NCI-H2081 treated with DMSO at 0.1 percent for 48 hours (cell line): ENCODE measurements at places on chromosomes 5 and 9.
A peak's percentile ranks its signal among the peaks of the same experiment; 100 is the strongest.

DNA sequence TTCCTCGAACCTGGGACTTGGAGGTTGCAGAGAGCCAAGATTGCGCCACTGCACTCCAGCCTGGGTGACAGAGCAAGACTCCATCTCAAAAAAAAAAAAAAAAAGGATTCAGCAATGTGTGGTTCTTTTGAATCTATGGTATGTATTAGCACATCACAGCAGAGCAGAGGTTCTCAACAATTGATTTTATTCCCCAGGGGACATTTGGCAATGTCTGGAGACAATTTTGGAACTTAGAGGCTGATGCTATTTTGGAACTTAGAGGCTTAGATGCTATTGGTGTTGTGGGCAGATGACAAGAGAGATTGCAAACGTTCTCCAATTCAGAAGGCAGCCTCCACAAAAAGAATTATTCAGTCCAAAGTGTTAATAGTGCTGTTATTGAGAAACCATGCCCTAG, 115.2 kb downstream of the TMC1 start:
- no peak for DNase-seq

GRCh38 chr5:173029499-173029921, 26.6 kb upstream of the CREBRF start:
- DNase-seq = no peak

- no peak for DNase-seq
Observed at GRCh38 chr5:83306572-83307241, 164.8 kb upstream of the VCAN start.

DNA sequence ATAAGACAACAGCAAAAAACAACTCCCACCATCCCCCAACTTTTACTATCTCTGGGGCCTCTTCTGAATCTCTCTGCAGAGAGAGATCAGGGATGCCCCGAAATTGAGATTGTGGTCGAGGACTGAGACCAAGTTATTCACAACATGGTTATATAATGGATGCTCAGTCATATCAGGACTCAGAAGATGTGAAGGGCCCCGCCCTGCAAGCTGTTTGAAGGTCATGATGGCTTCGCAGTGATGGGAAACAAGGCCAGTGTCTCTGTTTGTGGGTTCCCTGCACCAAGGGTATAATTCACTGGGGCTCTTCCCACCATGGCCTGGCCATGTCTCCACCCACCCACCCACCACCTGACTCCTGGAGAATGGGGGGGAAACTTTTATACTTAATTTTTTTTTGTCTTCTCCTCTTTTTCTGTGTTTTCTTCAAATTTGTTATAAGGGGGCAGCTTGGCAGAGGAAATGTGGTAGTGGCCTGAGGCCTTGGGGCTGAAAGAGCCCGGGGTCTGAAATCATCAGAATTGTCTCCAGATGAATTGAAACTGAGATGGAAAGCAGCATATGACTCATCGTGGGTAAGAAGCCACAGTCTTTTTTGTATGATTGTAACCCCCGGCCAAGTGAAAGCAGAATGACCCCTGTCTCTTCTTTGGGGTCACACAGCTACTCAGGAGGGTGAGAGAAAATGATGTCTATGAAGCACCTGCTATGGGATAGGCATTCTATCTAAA, 15.0 kb upstream of the TEX48 start:
- DNase-seq = no peak

- no peak for DNase-seq
Observed at GRCh38 chr5:123429993-123430392, 6.8 kb upstream of the CEP120 start.

- no peak for DNase-seq
Observed at GRCh38 chr5:71533615-71534014, 53.5 kb upstream of the MCCC2 start.

DNA sequence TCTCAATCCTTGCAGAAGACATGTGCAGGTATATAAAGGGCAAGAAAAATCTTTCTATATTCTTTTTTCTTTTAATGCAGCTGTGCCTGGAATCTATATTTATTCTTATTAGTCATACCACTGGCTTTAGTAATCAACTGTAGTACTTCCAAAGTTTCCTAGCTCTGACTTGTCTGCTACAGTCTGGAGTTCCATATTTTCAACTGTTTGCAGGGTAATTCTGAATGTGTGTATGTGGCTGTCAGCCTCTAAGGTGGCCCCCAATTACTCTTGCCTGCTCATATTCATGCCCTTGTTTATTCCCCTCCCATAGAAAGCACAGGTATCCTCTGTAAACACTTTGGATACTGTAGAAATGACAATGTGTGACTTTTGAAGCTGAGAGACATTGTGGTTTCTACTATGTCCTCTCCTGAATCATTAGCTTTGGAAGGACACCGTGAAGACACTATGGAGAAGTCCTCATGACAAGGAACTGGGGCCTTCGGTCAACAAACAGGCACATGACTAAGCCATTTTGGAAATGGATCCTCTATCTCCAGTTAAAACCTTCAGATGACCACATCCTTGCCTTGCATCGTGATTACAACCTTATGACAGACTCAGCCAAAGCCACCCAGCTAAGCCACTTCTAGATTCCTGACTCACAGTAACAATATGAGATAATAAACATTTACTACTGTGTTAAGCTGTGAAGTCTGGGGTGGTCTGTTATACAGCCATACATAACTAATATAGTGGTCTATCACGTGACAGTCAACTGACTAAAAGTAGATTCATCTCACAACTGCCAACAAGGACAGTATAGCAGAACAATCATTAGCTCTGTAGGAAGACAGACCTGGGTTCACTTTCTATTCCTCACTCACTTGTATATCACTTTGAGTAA, 49.5 kb upstream of the SUSD1 start:
- no peak for DNase-seq

DNA sequence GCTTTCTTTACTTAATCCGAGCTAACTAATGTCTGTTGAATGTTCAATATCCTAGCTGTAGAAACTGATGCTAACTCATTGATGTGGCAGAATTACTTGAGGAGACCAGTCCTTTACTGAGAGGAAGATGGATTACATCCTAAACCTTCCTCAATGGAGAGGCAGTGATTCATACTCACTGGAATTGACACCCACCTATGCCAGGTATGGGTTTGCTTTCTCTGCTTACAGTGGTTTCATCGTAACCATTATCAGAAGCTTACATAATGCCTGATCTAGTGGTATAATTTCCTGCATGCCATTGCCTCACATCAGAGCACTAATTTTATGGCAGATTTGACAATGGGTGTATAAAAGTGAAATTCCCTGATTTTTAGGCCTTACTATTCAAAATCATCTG, 384.7 kb downstream of the ANXA1 start:
- no peak for DNase-seq

- DNase-seq = no peak
Observed at GRCh38 chr5:63554191-63554590, 408.1 kb downstream of the HTR1A start.

DNA sequence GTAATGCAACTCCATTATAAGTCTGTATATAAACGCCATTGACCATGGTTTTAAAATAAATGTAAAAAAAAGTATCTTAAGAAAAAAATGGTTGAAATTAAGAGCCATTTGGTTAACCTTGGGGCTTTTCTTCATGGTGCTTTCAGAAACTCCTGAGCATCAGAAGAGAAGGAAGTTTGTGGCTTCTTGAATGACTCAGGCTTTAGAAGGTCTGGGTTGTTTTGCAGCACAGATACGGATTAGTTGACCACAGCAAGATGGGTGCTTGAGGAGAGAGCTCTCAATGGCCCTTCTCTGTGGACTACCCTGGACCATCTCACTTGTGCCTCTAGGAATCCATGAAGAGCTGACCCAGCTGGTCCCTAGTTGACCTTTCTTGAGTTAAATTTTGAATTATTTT, 189.5 kb downstream of the TMEM38B start:
- DNase-seq = no peak

DNA sequence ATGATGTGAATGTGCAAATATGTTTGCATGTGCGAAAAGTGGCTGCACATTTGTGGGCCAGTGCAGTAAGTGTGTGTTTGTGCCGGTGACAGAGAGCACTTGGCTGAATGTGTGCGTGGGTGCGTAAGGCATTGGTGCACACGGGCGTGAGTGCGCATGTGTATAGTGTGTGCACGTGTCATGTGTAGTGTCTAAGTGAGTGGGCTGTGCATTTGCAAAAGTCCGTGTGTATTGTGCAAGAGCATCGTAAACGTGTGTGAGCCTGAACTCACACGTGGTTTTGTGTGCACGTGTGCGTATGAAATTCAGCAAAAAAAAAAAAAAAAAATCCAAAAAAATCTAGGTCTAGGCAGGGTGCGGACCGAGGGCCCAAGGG, 6.5 kb upstream of the EBF1 start:
- DNase-seq = no peak

- no peak for DNase-seq
Observed at GRCh38 chr5:2001300-2001699, 118.6 kb upstream of the IRX4 start.

GRCh38 chr9:33202552-33203201, 35.5 kb upstream of the B4GALT1 start:
- no peak for DNase-seq

- DNase-seq = no peak
Observed at GRCh38 chr9:14935106-14935751, 25.0 kb upstream of the FREM1 start.

- DNase-seq = no peak
Observed at GRCh38 chr5:154220625-154221024, 30.1 kb downstream of the GALNT10 start.

GRCh38 chr9:134847752-134848432, 32.7 kb upstream of the FCN2 start:
- no peak for DNase-seq

GRCh38 chr5:122180863-122181548, 51.7 kb downstream of the ZNF474 start:
- DNase-seq = no peak

- peak; percentile 15 for DNase-seq
Observed at GRCh38 chr9:71783120-71783523, 14.8 kb upstream of the CEMIP2 start.

DNA sequence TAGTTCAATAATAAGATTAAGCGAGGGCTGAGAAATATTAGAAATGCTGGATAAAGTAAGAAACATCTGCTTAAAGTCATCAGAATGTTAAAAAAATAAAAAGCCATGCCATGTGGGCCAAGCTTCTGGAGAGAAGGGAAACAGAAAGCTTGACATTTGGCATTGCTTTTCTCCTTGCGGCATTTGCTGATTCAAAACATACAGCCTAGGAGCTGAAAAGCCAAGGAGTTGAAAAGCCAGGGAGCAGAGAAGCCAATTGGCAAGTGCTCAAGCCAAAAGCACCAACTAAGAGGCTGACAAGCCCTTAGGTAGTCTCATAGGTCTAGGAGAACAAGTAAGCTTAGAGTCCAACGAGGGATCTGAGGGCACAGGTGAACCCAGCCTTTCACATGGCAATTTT, 754.3 kb downstream of the TLE4 start:
- no peak for DNase-seq

GRCh38 chr9:98218562-98219363, 26.3 kb upstream of the CORO2A start:
- no peak for DNase-seq

DNA sequence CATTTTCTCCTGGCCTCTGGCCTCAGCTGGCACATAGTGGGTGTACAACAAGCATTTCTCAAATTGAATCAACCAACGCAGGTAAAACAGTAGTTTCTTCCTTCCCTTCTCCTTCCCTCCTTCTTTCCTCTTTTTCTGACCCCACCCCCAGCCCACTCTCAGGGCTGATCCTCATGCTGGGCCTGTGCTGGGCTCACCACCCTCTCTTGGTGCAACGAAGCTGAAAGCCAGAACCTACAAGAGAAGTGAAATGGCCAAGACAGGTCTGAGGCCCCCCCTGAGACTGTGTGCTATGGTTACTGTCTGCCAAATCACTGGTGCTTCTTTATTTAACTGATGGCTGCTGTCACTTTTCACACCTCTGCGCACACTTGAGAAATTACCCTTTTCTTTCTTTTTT, 53.0 kb upstream of the BOD1 start:
- DNase-seq = no peak

DNA sequence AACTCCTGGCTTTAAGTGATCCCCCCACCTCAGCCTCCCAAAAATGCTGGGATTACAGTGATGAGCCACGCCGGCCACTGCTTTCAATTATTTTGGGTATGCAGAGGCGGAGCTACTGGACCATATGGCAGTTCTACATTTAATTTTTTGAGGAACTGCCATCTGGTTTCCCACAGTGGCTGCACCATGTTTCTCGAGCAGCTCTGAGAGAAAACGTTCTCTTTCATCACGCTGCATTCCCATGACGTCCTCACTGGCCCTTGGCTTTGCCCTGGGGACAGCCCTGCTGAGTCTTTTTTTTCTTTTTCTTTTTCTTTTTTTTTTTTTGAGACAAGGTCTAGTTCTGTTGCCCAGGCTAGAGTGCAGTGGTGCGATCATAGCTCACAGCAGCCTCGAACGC, 35.5 kb upstream of the GRHPR start:
- no peak for DNase-seq

DNA sequence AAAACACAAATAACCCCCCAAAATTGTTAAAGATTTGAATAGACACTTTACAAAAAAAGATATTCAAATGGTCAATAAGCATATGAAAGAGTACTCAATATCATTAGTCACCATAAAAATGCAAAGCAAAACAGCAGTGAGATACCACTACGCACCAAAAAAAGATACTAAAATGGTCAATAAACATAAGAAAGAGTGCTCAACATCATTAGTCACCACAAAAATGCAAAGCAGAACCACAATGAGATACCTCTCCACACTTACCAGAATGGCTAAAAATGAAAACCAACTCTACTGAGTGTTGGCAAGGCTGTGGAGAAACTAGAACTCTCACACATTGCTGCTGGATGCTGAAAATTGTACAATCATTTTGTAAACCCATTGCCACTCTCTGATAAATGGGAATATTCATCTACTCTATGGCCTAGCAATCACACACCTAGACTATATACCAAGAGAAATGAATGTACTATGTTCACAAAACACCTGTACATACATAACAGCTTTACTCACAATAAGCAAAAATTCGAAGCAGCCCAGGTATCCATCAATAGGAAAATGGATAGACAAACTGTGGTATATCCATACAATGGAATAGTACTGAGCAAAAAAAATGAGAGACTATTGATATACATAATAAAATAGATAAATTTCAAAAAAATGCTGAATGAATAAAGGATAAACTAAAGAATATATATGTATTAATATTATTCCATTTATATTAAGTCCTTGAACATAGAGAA, 205.0 kb upstream of the DAPK1 start:
- DNase-seq = no peak

GRCh38 chr5:53133020-53133419, 23.5 kb upstream of the MOCS2 start:
- DNase-seq = no peak

DNA sequence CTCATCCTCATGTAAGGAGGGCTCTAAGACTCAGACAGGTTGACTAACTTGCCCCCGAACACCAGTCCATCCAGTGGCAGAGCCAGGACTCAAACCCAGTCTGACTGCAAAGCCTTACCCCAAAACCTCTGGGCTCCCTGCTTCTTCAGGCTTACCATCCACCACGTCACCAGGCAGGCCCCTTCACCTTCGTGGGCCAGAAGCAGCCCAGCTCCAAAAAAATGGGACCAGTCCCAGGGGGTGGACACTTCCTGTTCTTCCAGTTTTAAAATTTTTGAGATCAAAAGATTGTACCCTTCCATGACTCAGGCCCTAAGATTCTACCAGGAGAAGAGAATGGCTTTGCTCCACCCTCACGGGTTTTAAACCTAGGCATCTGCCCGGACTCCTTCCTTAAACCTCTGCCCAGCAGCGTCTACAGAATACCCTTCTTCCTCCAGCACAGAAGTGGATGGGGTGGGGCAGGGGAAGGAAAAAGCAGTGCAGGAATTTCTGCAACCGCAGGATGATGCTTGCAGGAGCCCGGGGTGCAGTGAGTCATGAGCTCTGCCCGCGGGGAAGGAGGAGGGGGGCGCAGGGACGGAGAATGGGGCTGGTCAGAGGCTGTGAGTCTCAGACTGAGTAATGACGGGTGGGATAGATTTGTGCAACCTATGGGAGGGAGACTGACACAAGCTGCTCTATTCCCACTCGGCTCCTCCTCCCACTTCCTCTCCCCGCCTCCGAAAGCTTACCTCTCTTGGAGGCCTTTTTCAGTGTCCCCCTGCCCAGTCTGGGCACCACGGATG, 50.4 kb upstream of the STXBP1 start:
- DNase-seq = no peak
